ENCODE measurements at places on chromosomes 6 and 20.
A peak's percentile ranks its signal among the peaks of the same experiment; 100 is the strongest.

DNA sequence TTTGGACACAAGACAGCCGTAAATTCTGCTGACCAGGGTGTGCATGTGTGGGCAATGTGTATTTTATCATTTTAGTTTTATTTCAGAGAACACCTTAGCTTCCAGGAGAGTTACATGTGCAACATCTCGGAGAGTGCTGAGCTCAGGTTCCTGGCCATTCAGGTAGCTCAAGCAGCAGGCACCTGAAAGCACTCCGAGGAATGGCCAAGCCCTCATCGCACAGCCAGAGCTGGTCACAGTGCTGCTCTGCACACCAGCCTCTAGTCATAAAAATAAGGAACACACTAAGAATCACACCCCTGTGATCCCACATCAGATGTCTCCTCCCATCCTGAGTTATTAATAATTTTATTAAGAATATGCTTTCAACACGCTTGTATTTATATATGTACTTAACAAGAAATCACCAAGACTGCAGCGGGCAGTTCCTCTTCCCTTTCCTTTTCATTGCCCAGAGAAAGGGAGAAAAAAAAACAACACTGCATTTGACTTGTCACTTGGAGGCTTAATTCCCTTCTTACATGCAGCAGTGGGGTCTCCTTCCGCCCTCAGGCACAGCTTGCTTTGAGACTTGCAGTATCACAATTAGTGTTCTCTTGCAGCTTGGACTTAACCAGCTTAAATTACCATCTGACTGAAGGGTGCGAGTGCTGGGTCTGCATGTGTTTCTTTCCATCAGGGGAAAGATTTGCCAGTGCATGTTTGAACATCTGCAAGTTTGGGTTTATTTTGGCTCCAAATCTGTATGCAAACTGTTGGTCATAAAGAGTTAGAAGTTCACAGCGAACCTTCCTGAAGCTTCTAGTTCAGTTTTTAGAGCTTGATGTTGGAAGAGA lies 36.0 kb upstream of the IRF4 start:
- no peak for DNase-seq

DNA sequence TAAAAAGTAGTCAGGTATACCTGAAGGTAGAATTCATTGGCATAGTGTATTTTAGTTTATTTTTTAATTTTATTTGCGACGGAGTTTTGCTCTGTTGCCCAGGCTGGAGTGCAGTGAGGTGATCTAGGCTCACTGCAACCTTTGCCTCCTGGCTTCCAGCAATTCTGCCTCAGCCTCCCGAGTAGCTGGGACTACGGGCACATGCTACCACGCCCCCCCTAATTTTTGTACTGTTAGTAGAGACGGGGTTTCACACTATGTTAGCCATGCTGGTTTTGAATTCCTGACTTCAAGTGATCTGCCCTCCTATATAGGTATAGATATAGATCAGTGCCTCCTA lies 102.8 kb upstream of the PRSS16 start:
- no peak for DNase-seq

GRCh38 chr20:21325296-21325695 lies 22.2 kb downstream of the XRN2 start:
- no peak for DNase-seq

DNA sequence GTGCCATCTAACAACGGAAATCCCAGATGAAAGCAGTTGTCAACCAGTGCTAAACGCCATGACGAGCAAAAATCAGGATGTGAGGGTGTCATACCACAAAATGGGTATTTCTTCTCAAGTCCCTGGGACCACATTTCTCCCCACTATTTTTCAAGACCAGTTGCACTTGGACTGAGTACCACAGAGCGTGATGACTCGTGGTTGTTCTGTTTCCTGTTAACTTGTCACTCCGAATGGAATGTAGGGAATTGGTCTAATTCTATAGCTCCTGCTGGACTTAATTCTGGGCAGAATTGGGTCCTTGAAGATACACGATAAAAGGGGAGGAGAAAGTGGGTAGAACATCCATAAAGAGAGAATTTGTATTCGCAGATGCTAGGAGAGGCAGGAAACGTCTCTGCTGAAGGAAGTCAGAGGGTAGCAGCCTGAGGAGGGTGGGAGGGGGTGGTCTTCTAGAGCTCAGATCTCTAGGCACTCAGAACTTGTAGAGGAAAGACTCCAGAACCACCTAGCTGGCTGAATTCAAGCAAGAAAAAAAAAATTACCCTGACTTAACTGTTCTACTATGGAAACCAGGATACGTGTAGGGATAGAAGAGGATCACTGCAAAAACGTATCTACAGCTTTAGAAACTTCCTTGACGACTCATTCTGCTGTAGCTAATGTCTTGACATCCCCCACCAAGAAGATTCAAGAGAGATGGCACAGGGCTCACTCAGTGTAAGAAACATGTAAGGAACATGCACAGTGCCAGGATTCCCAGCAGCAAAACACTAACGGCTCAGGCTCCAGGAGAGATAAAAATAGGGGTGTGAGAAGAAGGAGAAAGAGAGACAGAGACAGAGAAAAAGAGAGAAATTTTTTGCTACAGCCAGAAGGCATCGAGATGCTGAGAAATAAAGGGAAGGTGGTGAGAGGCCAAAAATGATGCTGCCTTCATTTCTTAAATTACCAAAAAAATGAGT lies 494.7 kb downstream of the CD83 start:
- no peak for DNase-seq

DNA sequence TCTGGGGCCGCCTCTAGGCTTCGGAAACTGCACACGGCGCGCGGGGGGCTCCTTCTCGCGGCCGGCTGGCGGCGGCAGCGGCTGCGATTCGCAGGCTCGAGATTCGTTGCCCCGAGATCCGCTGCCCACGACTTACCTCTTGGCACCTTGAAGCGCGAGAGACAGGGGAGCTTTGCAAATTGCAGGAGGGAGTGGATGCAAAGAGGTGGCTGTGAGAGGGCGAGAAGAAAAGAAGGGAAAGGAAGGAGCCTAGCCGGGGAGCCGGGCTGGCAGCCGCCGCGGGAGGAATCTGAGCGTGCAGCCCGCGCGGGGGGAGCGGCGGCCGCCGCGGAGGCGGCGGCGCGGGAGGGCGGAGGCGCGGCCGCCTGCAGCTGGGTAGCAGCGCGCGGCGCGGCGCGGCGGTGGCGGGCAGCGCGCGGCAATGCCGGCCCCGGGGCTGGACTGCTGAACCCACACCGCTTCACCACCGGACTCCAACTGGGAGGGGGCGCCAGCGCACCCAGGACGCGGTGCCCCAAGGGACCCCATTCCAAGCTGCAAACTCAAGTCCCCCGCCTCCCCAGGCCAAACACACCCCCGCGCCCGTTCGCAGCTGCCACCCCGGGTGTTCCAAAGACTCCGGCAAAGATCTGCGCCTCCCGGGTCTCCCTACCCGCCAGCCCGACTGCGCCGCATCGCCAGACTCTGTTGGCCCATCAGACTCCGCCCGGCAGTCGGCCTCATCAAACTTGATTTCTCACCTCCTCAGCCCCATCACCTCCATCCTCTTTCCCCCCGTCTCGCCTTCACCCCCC lies 44.2 kb upstream of the SUPT3H start:
- peak; percentile 23 for DNase-seq

- no peak for DNase-seq
These were observed 150.3 kb downstream of the LINC00237 start for GRCh38 chr20:20955892-20956291.

DNA sequence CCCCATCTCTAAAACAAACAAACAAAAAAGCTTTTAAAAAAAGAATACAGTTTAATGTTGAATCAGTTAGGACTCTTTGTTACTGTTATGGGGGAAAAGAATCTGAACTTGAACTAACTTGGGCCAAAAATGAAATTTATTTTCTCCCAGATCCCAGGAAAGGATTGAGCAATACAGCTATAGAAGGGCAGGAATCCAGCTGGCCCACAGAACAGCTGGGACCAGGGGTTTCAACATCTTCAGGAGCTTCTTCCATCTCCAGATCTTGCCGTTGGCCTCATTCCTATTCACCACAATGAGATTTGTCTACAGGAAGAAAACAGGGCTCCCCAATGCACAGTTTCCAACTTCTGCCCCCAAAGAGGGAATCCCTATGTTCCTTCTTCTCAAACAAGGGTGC lies 43.2 kb upstream of the AKAP12 start:
- no peak for DNase-seq

- no peak for DNase-seq
These were observed 648.6 kb downstream of the COL12A1 start for GRCh38 chr6:74557236-74557635.

DNA sequence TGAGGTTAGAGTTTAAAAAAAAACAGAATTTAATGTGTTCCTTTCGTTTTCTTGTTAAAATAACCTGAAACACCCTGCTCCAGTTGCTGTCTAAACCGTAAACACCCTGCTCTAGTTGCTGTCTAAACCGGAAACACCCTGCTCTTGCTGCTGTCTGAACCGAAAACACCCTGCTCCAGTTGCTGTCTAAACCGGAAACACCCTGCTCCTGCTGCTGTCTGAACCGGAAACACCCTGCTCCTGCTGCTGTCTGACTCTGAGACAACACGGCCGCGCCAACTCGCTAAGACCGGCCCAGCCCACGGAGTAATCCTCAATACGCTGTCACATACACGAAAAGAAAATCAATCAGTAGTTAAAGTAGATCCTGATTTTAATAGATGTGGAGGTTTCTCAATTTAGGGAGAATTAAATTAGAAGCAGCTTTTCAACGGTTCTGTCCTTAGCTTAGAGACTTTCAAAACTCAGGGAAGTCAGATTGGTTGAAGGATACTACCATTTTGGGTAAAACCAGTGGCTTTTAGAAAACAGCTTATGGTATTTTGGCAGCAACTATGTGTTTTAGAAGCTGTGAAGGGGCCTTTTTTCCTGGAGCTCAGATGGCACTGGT lies 98.3 kb downstream of the RAMACL start:
- no peak for DNase-seq

DNA sequence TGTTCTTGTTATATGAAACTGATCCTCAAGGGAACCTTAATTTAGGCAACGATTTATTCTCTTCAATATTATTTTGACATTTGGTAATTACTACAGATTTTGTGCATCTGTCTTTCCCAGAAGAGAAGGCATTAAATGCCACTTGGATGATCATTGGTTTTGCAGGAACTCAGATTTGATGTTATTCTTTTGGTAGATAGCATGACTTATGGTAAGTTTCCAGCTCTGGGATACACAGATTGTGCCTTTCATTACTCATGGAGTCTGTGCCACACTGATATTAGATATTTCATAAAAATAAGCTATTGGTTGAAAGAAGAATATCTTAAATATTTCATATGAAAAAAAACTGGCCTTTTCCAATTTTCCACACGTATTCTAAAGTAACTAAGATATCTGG lies 120.1 kb downstream of the AIG1 start:
- DNase-seq = no peak

- peak; percentile 7 for DNase-seq
These were observed 3.4 kb upstream of the TBC1D7 start for GRCh38 chr6:13331516-13332348.

DNA sequence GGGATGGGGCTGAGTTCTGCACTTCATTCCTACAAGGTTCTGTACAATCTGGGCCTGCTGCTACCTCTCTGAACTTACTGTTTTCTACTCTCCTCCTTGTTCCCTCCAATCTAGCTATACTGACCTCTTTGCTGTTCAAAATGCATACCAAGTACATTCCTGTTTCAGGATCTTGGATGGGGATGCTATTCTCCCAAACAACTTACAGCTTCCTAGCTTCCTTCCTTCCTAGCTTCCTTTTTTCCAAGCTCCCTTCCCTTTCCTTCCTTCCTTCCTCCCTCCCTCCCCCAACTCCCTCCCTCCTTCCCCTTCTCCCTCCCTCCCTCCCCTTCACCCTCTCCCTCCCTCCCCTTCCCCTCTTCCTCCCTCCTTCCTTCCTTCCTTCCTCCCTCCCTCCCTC lies 117.9 kb downstream of the AHI1 start:
- DNase-seq = no peak

DNA sequence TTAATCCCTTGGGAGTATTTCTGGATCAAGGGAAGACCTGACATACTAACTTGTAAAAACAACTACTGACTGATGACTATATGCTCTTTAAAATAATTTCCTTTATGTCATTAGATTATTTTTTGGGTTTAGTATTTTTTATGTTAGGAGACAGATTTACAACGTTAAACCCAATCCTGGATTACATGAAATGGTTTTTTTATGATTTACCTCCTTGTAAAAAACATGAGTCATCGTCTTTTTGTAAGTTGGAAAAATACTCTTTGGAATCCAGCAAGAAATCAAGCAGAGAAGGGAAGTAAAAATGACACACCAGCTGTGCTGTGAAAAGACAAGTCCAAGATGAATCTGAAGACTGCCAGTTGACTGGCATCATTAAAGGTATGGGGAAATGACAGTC lies 6.7 kb downstream of the STK4 start:
- no peak for DNase-seq

DNA sequence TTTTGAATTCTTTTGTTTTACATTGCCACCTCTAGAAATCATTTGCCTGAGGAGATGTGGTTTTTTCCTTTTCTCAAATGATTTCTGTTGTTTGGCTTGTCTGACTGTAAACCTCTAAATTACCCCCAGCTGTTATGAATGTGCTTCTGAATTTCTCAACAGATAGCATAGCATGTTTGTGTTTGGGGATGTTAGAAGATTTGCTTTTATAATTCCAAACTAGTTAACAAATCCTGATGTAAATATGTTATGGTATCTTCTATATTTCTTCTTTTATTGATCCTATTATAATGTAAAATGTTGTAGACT lies 31.6 kb upstream of the EZR start:
- no peak for DNase-seq

DNA sequence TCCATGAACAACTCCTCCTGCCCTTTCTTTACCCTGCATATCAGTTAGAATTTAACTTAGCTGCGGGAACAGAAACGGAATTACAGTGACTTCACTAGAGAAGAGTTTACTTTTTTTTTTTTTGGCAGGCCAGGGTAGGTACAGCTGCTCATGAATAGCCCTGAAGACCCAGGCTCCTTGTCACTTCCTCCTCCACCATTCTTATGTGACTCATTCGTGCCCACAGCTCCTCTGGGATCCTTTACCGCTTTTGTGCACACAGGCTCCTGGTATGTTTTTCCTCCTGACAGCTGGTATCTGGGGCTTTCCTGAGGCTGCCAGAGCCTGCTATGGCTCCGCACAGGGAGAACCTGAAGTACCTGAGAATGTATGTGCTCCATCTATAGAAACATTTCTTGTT lies 3.9 kb upstream of the KCNS1 start:
- no peak for DNase-seq

DNA sequence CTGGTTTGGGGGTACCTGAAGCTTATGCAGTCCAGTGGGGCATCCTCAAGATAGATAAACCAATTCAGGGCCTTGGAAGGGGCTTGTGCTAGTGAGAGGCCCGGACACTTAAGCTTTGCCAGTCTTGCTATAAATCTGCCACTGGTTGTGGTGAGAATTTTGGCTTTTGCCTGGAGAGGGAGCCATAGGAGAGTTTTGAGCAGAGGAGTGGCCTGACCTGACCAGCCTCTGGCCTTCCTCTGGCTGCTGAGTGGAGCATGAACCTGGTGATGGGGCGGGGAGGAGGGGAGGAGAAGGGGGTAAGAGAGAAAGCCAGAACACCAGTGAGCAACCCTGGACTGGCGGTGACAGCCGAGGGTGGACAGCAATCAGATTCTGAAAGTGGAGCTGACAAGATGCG lies 7.1 kb downstream of the TMEM74B start:
- no peak for DNase-seq

DNA sequence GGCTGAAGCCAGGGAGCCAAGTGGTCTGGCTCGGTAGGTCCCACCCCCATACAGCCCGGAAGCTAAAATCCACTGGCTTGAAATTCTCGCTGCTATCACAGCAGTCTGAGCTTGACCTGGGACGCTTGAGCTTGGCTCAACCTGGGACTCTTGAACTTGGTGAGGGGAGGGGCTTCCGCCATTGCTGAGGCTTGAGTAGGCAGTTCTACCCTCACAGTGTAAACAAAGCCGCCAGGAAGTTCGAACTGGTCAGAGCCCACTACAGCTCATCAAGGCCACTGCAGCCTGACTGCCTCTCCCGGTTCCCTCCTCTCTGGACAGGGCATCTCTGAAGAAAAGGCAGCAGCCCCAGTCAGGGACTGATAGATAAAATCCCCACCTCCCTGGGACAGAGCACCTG lies 1337.7 kb downstream of the HACE1 start:
- DNase-seq = no peak

Measured in NCI-H1105 (cell line).